ENCODE measurements at places on chromosomes 1 and 21.

DNA sequence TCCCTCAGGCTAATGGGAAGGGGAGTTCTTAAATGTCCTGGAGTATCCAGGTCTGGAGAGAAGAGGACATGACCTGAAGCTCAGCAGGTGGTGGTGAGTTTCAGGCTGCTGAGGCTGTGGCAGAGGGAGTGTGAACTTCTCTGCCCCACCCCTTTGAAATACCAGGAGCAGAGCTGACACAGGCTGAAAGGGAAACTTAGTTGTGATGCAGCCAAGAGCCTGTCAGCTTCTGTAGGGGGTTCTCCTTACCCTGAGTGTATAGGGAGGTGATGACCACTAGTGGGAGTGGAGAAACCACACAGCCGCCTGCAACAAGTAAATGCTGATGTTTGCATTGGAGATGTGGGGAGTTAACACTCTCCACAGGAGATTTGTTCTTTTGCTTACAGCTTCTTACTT is 152.3 kb downstream of the FCRL5 start:
- DNase-seq = no peak

DNA sequence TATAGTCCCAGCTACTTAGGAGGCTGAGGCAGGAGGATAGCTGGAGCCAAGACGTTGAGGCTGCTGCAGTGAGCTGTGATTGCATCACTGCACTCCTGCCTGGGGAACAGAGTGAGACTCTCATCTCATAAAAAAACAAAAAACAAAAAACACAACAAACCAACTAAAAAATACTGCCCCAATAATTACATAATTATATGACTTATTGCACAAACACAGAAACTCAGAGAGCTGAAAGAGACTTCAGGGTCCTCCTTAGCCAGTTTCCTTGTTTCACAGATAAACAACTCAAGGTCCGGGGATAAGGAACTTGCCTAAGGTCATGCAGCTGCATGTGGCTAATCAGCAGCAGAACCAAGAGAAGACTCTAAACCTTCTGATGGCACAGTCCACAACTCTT is 11.9 kb downstream of the EXTL2 start:
- DNase-seq = peak; percentile 61

DNA sequence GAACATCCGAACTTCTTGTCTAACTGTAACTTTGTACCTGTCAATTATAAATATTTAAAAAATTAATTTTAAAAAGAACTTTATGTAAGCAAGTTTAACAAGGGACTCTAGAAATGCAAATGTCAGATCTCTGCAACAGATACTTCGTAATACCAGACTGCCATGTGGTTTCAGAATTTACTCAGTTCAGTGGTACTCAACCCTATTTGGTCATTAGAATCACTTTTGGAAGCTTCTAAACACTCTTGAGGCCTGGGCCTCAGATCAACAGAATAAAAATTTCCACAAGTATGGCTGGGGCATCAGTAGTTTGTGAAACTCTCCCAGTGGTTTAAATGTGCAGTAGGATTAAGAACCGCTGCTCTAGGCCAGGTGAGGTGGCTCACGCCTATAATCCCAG is 139.5 kb upstream of the SMYD2 start:
- no peak for DNase-seq

GRCh38 chr1:3240524-3241235 is 171.7 kb downstream of the PRDM16 start:
- DNase-seq = no peak

DNA sequence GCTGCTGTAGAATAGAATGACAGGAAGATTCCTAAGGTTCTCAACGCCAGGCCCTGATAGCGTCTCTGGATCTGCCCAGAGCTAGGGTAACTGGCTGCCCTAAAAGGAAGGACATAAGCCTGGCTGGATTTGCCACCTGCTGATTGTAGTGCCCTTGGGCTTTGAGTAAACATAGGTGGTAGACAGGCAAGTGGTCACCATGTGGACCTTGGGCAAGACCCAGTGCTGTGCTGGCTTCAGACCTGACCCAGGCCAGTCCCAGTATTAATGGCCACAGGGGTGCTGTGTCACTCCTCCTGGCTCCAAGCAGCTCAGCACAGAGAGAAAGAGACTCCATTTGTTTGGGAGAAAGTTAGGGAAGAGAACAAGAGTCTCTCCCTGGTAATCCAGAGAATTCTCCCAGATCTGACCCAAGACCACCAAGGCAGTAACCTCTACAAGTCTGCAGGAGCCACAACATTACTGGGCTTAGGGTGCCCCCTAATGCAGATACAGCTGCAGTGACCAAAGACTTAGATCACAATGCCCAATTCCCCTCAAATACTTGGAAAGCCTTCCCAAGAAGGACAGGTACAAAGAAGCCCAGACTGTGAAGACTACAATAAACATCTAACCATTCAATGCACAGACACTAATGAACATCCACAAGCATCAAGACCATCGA is 44.5 kb downstream of the PHTF1 start:
- no peak for DNase-seq

DNA sequence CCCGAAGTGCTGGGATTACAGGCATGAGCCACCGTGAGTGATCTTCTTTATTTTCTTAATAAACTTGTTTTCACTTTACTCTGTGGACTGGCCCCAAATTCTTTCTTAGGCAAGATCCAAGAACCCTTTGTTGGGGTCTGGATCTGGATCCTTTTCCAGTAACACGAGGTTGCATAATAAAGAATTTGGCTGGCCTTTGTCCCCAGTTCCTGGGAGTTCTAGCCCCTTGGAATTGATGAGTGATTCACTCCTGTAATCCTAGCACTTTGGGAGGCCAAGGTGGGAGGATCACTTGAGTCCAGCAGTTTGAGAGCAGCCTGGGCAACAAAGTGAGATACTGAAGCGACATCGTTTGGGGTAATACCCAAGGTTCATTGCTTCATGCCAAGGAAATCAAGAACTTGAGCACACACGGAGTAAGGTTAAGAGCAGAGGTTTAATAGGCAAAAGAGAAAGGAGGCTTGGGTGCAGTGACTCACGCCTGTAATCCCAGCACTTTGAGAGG is 2.2 kb upstream of the TOMM20 start:
- no peak for DNase-seq

Measured in AML-193 (cell line).